CD4-positive, alpha-beta T cell treated with Interleukin-10 for 1 hour (primary cell): ENCODE measurements at places on chromosomes 4 and X.

DNA sequence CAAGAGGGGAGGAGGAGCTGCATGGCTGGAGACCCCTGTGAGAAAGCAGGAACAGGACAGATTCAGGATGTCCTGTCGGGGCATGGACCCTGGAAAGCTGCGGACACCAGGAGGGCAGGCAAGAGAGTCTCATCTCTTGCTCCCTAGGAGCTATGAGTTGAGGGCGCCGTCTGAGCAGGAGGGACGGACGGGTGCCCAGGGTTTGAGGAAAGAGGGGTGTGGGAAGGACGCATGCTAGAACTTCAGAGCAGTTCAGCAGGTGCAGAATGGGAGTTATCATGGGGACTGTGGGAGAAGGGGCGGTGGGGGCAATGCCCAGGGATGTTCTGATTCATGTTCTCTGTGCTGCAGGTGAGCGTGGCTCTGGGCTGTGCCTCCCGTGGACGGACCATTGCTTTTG is 24.8 kb downstream of the TKTL1 start:
- no peak for DNase-seq

GRCh38 chrX:147737690-147738089 is 174.0 kb upstream of the FMR1 start:
- no peak for DNase-seq

DNA sequence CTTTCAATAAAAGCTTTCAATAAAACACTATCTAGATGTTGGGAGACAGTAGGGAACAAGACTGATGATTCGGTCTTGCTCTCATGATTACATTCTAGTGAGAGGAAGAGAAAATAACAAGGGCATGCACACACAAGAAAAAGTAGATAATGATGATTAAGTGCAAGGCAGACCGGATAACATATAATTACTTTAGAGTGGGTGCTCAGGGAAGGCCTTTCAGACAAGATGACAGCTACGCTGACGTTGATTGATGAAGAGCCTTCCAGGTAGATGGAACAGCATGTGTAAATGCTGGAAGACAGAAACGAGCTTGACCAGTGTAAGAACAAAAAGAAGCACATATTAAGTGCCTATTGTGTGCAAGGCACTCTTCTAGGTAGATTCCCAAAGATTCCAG is 43.4 kb downstream of the TXK start:
- no peak for DNase-seq

- DNase-seq, result no peak
These were observed 377.1 kb upstream of the HS3ST1 start for GRCh38 chr4:11805842-11806241.

GRCh38 chr4:83153417-83153816 is 38.9 kb upstream of the PLAC8 start:
- no peak for DNase-seq

GRCh38 chr4:167084321-167084720 is 150.0 kb downstream of the SPOCK3 start:
- no peak for DNase-seq

DNA sequence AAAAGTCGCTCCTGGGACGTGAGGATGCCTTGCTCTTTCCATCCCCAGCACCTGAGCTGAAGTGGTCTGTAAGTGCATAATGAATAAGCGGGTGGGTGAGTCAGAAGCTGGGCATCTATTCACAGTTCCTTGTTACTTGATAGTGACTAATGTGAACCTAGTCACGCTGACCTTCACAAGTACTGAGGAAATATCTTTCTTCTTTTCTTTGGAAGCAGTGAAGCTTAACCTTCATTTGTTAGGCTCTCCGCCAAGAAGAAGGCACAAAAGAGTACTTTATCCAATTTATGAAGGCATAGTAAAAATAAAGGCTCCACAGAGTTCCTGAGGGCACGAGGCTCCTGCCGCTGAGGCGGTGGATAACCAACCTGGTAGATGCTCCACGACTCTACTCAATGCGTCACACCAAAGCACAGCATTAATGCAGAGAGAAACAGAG is 475.7 kb upstream of the SLIT2 start:
- no peak for DNase-seq

GRCh38 chr4:146237092-146237491 is 22.8 kb downstream of the REELD1 start:
- no peak for DNase-seq

DNA sequence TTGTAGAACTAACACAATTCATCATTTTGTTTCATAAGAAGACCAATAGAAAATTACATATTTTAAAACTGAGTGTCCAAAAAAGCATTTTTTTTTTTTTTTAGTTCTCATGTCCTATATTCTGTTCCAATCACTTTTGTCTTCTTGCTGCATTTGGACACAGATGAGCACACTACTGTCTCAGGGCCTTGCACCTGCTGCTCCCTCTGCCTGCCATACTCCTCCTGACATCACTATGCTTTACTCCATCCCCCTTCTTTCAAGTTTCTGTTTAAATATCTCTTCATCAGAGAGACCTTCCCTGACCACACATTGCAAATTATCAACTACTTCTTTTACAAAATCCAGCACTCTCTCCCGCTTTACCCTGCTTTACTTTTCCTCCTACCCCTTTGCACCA is 230.7 kb upstream of the GK2 start:
- DNase-seq, result no peak

DNA sequence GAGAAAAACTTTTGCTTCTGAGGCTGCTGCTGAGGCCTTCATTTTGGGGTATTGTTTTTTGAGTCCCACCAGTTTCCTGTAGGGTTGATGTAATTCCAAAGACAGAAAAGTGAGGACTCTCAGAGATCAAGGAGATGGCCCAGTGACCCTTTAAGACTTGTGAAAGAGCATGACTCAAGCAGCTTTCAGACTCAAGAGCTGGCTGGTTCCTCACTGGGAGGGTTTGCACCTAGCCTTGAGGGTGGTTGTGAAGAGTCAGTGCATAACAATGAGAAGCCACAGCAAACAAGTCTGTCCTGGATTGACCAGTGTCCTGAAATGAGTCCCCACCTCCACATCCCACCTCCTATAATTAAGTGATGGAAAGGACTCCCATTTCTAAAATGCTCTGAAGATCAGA is 89.2 kb downstream of the NHS start:
- DNase-seq, result no peak

DNA sequence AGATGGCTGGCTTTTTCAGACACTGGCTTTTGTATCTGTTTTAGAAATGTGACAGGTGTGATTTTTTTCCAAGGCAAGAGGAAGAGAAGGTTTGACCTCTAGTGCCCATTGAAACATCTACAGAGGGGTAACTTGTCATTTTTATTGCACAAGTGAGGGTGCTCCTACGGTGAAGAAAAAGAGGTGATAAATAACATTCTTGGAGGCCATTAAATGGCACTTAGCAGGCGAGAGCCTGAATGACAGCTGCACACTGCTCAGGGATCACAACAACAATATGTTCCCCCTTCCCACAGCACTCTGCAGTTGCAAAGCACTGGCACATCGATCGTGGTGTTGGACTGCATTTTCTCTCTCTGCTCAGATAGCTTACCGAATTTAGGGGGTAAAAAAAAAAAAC is 22.9 kb downstream of the FAM184B start:
- no peak for DNase-seq

- DNase-seq, result peak; percentile 29
These were observed 25.7 kb upstream of the CSF2RA start for GRCh38 chrX:1242891-1243402.

GRCh38 chr4:59536428-59536827 is 1663.7 kb upstream of the ADGRL3 start:
- DNase-seq, result no peak

DNA sequence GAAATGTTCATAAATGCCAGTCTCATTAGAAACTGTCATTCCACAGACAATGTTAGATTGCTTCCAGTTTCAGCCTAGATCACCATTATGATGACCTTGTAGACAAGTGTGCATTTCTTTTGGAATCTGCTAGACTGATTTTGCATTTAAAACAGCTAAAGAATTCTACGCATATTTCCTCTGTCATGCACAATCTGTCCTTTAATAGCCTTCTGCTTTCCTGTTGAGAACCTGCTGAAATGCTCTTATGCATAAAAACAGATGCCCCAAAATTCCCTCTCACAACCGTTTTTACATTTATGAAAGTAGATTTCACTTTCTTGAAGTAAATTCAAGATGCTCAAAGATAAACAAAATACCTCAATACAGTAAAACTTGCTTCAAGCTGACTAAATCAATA is 673.3 kb downstream of the GALNTL6 start:
- no peak for DNase-seq

DNA sequence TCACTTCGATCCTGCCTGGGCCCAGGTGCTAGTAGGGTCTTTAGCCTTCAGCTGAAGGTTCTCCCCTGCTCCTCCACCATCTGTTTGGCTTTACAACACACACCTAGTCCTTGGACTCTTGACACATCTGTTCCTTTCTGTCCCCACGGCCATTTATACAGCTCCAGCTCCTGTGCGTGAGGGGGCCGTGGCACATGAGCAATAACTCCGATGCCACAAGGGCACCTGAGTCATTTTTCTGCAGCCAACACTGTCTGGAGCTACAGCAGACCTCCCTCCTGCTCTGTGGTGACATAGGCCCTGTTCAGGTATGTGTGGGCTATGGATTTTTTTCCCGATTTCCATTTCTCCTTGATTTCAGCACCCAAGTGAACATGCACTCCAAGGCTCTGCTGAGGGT is 44.7 kb upstream of the BCOR start:
- DNase-seq, result no peak

GRCh38 chr4:173270312-173271027 is 63.7 kb downstream of the HMGB2 start:
- DNase-seq, result no peak

DNA sequence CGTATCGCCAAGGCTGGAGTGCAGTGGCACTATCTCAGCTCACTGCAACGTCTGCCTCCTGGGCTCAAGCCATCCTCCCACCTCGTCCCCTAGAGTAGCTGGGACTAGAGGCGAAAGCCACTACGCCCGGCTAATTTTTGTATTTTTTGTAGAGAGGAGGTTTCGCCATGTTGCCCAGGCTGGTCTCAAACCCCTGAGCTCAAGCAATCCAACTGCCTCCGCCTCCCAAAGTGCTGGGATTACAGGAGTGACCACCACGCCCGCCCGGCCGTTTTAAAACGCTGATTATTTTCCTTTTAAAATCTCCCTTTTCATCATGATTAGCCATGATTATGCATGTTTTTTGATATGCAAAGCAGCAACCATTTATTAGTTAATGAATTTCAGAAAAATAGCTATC is 2.2 kb downstream of the N4BP2 start:
- DNase-seq, result no peak

- no peak for DNase-seq
These were observed 620.4 kb downstream of the ANKRD50 start for GRCh38 chr4:124092101-124092500.

DNA sequence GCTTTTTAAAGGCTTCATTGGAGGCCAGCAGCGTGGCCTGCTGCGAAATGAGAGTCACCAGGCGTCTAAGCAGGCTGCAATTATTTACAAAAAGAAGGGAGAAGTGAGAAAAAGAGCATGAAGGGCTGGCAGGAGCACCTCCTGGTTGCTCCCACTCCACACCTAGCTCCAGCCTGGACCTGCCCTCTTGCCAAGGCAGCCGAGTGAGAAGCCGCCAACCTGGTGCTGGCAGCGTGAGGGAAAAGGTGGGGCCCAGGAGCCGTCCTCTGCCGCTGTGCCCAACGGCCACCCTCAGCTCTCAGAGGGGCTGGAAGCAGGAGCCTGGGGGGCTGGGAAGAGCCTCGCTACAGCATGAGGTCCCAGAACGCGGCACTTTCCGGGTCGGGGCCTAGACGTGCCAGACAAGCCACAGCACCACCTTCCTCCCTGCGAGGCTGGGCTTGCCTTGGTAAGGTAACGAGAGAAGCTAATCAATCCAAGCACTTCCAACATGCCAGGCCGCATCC is 16.3 kb downstream of the SLC6A8 start:
- no peak for DNase-seq

- DNase-seq, result no peak
These were observed 61.3 kb downstream of the SPATA18 start for GRCh38 chr4:52112411-52112810.

DNA sequence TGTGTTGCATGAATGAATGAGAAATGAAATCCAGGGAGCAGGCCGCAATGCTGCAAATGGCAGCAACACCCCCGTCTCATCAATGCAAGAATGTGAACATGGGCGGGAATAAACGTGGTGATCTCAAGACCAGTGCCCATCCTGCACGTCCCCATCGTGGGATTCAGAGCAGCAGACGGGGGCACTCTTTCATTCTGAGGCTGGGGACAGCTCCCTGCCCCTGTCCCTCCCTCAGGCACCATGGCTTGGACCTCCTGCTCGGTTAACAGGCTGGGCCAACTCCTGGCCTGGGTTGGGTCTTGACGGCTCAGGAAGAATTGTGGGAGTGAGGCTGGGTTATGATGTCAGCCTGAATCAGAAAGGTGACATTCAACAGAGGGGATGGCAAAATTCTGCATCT is 78.9 kb downstream of the NSUN7 start:
- DNase-seq, result no peak

DNA sequence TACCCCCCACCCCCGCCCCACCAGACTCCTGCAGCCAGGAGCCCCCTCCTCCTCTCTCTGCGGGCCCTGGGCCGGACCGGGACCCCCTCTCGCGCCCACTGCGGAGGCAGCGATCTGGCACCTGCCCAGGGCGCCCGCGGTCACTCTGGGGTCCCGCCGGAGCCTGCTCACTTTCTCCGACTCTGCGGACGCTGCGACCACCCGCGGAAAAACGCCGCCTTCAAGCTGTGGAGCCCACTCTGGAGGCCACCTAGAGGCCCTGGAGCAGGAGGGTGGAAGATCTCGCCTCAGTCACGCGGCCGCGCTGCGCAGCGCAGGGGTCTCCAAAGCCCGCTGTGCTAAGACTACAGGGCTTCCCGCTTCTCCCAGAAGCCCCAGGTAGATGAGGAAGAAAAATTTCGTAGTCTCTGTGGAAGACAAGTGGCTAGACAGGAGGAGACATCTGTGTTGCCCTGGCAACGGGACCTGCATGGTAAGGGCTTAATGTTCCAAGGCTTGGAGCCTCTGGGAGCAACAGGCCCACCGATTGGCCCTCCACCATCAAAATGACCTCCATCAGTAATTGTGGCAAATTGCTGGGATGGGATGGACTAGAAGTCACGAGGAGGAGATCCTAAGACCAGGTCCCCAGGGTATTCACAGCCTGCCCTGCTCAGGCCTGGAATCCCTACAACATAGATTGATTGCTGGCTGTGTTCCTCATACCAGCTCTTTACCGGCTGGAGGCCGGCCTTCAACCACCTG is at the start of gene PNMA6F:
Gene PNMA6F, minus strand, starts transcription at position 387 of the 744 bp plus-strand sequence. CDS start 1,093 bp downstream, outside the sequence.
- no peak for DNase-seq

DNA sequence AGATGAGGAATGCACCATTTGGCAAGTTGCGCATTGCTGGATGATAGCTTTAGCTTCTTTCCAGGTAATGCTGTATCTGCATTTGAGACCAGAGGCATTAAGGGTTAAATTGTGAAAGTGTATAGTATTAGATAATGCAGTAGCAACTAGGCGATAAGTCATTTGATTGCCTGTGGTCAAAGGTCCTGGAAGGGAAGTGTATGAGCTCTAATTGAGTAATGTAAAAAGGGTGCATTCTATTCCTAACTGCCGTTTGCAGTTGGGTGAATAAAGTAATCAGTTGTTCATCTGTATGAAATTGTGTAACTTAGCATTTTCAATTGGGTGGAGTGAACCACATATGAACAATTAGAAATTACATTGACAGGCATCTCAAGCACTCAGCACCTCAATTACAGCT is 54.5 kb upstream of the WDR1 start:
- DNase-seq, result no peak

- no peak for DNase-seq
These were observed 68.4 kb upstream of the ALB start for GRCh38 chr4:73335679-73336078.
